DMS79 treated with DMSO at 0.1 percent for 48 hours (cell line): ENCODE measurements at places on chromosomes 12 and 14.

- DNase-seq = peak; percentile 41
Measured at GRCh38 chr14:102776761-102777710, at the start of gene TRAF3. Gene TRAF3, plus strand, starts transcription at chr14:102777449. Its CDS starts 92,753 bp downstream, at chr14:102870202.

- no peak for DNase-seq
Measured at GRCh38 chr14:100825713-100826331, at the start of gene MEG3. Gene MEG3, plus strand, starts transcription at chr14:100826118.

DNA sequence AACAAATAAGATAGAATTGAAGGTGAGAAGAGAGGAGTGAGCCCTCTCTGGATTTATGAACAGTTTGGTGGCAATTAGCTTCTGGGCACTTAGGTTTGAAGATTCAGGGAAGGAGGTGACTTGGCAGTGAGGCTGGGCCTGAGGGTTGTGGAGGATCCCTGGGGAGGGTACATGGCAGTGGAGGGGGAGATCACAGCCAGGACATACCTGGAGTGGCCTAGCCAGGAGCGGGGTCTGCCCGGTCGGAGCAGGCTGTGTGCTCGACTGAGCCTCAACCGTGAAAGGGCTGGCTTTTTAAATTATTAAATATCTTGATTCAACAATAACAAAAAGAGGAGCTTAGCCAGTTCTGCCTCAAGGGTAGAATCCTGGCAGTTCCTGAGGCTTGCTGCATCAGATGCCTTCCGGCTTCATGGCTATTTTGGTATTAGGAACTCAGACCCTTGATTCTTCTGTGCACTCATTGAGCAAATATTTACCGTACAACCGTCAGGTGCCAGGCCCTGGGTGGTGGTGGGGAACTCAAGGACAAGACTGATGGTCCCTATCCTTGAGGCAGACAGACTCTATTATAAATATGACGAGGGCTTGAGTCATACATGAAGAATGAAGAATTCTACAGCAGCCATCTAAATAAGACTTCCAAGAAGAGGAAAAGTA is 73.4 kb downstream of the SPTB start:
- peak; percentile 98 for DNase-seq

DNA sequence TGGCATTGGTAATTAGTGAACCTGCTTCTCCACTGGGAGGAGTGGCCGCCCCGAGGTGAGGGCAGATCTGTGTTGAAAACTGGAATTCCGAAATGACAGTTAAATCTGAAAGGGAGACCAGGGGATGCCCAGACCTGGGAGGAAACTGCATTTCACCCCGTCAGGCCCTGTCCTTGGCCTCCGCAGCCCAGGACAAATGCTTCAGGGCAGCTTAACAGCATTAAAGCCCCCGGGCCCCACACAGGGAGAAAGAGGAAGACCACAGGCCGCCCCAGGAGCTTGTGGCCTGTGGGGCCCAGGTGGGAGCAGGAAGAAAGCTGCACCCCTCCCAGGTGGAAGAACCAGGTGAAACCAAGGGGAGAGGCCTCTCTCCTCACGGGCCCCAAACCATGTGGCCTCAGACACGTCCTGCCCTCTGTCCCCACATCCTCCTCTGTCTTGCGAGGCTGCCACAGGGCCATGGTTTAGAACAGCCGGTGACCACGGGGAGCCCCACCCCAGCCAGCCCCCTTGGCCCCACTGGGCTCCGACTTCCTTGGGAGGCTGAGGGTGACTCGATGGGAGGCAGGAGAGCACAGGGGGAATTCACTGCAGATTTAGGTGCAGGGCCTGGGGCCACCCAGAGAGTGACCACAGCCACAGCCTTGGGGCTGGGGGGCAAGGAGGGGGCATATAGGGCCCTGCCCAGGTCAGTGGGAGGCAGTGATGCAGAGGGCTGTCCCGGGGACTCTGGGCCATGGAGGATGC is 265.4 kb downstream of the ADGRD1 start:
- DNase-seq = no peak

- DNase-seq = no peak
Measured at GRCh38 chr14:53925201-53925766, 31.3 kb downstream of the BMP4 start.

- peak; percentile 93 for DNase-seq
Measured at GRCh38 chr12:123105211-123105826, 45.6 kb downstream of the PITPNM2 start.

- no peak for DNase-seq
Measured at GRCh38 chr12:113244478-113244958, 23.3 kb downstream of the TPCN1 start.

GRCh38 chr14:30834353-30834752 is 40.0 kb upstream of the COCH start:
- DNase-seq = no peak

DNA sequence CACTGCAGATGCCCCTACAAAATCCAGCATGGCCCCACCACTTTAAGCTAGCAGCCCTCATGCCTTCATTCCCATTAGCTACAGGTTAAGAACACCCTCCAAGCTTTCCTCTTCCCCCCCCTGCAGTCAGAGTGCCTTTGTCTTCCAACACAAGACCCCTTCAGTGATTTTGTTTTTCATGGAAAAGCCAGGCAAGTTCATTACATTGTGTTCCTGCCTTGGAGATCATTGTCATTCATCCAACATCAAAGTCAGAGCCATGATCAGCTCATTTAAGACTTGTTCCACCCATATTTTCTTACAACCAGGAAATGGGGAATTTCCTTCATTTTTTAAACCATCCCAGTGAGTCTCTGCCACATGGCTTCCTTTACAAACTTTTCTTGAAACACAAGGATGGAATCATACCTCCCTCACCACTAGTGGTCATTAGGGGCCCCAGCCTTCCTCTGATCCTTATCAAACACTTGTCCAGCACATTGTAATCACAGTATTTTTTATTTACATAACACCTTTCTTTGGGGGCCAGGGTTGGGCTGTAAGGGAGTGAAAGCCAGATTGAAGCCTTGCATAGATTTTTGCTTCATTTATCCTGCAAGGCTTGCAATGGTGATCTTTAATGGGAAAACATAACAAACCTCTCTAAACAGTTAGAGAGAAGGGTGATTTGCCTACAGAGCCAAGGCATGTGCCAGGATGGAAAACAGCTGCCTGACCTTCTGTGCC is 765.3 kb downstream of the MED13L start:
- DNase-seq = no peak

DNA sequence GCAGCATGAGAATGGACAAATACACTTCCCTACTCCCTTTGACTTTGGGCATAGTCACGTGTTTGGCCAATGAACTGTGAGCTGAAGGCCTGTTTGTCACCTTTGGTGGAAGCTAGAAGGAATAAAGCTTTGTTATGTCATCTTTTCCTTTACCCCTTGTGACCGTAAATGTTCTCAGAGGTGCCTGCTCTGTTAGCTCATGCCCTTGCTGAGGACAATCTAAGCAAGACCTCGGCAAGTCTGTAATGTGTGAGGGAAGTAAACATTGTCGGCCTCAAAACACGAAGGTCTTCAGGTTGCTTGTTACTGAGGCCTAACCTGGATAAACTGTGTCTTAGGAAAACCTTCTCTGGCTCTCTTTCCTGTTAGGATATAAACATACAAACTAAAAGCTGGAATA is 354.2 kb downstream of the TMEM132D start:
- no peak for DNase-seq

GRCh38 chr12:124481772-124482566 is 85.4 kb downstream of the NCOR2 start:
- DNase-seq = no peak

GRCh38 chr14:71538938-71539649 is 393.1 kb upstream of the RGS6 start:
- DNase-seq = no peak

- DNase-seq = no peak
Measured at GRCh38 chr12:70985850-70986249, 65.3 kb upstream of the PTPRR start.

GRCh38 chr12:50922820-50923219 is 29.5 kb upstream of the HIGD1C start:
- no peak for DNase-seq

GRCh38 chr14:100155049-100155621 is 4.3 kb downstream of the DEGS2 start:
- DNase-seq = peak; percentile 93

DNA sequence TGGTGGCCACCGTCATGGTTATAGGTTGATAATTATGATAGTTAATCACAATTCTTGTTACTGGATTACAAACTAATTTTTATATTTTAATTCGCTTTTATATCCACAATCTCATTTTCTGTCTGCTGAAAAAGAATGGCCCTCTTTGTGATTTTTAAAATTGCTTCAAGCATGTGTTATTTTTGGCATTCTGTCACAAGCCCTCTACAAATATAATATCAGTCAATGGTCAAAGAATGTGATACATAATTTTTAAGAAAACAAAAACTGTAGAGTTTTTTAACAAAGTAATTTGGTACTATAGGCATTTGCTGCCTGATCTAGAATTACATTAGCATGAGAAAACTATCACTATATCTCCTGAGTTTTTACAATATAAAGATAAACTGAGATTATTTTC is 352.0 kb upstream of the TMTC1 start:
- DNase-seq = no peak

DNA sequence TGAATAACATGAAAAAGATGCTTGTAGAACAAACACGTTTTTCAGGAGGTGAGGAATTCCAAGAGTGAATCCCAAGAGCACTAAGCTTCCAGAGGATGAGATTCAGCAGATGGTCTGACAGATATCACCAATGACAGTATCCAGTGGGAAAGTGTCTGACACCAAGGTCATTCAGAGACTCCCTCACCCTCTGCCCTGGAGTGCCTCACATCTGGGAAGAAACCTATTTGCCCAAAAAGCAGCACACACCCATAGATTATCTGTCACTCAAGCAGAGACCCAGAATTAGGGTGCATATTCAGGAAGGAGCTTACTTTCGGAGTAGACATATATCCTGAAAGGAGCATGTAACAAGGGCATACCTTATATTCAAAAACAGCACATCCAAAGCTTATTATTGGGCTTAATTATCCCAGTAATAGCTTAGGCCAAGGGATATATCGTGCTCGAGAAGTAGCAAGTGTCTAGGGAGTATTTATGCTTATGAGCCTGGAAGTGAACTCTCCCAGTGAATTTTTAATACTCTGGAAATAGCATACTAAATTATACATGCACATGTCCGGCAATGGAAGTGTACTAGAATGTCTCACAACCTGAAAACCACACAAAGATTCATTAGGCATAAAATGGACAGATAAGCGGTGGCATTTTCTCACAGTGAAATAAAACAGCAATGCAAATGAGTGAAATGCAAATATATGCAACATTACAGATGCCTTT is 998.1 kb upstream of the TMEM132C start:
- no peak for DNase-seq

GRCh38 chr12:120381752-120382419 is 12.9 kb upstream of the MSI1 start:
- DNase-seq = no peak

GRCh38 chr12:10982244-10982643 is 4.5 kb downstream of the TAS2R50 start:
- DNase-seq = no peak

DNA sequence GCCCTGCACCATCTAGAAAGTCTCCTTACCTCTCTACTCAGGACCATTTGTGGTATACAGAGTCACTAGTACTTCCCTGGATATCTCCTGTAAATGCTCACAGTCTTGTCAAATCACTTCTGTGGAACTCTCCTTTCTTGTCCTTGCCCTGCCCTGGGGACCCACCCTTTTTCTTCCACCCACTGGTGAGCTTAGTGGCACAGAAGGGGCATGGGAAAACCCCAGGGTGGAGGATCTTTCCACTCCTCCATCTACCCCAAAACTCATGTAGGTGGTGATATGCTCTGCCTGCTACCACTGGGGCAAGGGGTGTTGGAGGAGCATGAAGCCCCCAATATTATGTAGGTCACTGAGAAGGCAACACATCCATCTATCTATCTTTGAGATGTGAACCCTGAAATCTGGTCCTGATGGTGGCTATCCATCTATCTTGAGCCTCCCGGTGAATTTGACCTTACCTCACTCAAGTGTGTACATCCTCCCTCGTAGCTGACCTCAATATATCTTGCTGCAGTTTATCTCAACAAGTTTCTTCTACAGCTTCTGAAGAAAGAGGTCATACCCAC is 943 bp downstream of the TESPA1 start:
- DNase-seq = no peak

- no peak for DNase-seq
Measured at GRCh38 chr14:22474730-22475351, 114.2 kb downstream of the DAD1 start.

GRCh38 chr14:53144244-53144643 is 8.9 kb downstream of the DDHD1 start:
- no peak for DNase-seq

- DNase-seq = no peak
Measured at GRCh38 chr14:33555710-33556350, 395.0 kb downstream of the EGLN3 start.

DNA sequence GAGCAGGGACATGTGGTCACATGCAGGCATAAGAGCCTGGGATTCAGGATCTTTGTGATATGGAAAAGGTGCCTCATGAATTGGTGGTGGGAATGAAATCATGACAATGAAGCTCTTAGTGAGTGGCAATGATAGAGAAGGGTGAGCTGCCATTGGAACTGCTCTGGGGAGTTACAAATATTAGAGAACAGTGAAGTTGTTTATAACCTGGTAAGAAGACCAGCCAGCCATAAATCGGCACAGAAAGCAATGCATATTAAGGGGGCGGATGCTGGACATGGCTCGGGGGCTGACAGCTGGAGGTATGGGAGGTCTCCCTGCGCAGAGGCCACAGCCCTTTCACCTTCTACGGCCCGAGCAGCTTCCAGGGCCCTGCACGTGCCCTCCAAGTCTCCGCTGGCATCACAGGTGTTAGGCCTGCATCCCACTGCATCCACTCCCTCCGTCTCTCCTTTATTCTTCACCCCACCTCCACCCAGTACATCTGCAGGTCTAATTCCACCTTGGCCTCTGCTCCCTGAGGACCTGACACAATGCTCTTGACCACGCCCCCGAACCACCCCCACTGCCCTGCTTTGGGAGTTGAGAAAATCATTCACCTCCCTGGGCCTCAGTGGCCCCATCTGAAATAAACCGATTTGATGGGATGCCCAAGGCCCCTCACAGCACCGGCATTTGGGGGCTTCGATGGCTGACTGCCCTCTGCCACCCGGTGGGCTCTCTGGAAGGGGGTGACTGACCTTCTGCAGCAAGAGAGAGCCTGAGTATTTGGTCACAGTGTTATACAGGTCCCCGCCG is 4.1 kb downstream of the CACNA2D4 start:
- no peak for DNase-seq

GRCh38 chr14:44639781-44640385 is 132.8 kb upstream of the FSCB start:
- DNase-seq = no peak

GRCh38 chr14:95830386-95830785 is 46.2 kb upstream of the TUNAR start:
- DNase-seq = peak; percentile 4

GRCh38 chr12:88519802-88520435 is 60.4 kb downstream of the KITLG start:
- DNase-seq = no peak

GRCh38 chr14:54175298-54175942 is 218.8 kb upstream of the BMP4 start:
- peak; percentile 85 for DNase-seq
